HTR-8/SVneo (cell line): ENCODE measurements at places on chromosomes 5 and 9.

- DNase-seq = peak; percentile 64
Observed at GRCh38 chr5:150001660-150002486, 1.3 kb downstream of the HMGXB3 start.

DNA sequence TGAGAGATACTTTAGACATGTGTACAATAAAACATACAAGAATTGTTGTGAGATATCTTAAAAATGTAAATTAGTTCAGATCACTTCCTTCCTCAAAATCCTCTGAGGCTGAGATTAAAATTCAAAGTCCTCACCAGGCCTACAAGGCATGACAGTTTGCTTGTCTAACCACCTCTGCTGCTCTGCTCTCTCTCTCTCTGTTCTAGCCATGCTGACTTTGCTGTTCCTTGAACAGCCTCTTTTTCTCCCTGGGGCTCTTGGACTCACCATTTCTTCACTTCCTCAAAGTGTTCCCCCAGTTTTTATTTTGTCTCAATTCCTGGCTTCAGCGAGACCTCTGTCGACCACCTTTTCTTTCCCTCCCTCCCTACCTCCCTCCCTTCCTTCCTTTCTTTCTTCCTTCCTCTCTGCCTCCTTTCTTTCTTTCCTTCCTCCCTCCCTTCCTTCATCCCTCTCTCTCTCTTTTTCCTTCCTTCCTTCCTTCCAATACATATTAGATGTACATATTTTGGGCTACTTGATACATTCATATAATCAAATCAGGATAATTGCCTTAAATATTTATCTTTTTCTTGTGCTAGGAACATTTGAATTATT is 27.0 kb downstream of the CATSPER3 start:
- DNase-seq = no peak

DNA sequence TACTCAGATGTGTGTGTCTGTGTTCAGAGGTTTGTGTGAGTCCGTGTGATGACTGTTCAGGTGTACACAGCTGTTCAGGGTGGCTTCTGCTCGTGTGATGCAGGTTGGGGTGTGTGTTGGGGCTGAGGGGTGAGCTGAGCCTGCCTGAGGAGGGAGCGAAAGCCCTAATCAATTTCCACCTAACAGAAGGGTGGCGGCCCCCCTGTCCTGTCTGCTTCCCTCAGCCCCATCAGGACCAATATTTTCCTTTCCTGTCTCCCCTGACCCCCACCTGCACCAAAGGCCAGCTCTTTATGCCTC is 30.2 kb downstream of the LHX2 start:
- no peak for DNase-seq

GRCh38 chr5:141598391-141599345 is 20.1 kb downstream of the DIAPH1 start:
- no peak for DNase-seq

DNA sequence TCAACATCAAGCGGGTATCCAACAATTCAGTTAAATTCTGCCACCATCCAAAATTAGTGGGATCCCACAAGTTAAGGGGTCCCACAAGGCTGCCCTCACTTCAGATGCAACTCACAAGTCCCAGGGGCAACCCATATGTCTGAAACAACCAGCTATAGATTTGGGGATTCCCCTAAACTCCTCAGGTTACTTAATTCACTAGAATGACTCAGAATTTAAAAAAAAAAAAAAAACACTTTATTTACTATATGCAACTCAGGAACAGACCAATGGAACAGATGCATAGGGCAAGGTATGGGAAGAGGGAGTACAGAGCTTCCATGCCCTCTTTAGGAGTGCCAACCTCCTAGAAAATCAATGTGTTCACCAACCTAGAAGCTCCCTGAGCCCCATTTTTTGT is 15.1 kb downstream of the AUH start:
- DNase-seq = no peak

DNA sequence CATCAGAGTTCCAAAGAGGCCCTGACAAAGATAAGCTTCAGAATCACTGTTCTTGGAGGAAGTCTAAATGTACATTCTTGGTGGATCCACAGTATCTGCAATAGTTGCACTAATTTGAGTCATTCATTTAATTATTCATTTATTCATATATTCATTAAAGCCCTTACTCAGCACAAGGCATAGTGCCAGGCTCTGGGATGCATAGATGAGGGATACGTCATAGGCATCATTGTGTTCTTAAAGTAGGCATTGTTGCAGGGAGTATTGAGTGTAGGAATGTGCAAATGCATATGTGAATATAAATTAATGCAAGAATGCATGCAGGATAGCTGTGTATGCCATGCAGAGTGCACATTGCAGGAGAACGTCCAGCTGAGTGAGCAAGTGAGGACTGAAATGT is 100.7 kb downstream of the DRD1 start:
- DNase-seq = no peak

GRCh38 chr5:103111468-103111867 is 8.5 kb downstream of the GIN1 start:
- DNase-seq = no peak
